ENCODE measurements at places on chromosomes 11 and 22.

GRCh38 chr11:134670247-134670782 is 258.3 kb upstream of the B3GAT1 start:
- no peak for DNase-seq

DNA sequence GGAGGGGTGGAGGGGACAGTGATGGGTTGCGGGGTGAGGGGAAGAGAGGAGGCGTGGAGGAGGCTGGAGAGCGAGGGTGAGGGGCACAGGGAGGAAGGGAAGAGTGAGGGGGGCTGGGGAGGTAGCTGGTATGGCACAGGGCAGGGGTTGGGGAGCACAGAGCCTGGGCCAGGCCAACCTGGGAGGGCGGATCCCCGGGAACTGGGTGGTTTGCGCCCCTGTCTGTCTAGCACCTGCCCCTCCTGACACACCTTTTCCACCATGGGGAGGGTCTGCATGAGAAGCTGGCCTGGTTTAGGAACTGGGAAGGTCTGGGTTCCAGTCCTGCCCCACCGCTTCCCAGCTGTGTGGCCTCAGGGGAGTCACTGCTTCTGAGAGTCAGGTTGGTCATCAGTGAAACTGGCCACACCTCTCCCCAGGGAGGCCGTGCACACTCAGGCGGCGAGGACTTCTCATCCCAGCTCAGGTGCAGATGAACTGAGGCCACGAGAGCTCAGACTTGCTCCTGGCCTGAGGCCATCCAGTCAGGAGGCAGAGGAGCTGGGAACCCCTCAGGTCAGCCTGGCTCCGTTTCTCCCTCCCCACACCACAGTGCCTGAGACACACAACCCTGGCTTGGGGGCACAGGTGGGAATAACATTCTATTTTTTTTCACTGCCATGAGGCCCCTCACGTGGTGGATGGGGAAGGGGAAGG is 95.6 kb downstream of the PHF21B start:
- no peak for DNase-seq

DNA sequence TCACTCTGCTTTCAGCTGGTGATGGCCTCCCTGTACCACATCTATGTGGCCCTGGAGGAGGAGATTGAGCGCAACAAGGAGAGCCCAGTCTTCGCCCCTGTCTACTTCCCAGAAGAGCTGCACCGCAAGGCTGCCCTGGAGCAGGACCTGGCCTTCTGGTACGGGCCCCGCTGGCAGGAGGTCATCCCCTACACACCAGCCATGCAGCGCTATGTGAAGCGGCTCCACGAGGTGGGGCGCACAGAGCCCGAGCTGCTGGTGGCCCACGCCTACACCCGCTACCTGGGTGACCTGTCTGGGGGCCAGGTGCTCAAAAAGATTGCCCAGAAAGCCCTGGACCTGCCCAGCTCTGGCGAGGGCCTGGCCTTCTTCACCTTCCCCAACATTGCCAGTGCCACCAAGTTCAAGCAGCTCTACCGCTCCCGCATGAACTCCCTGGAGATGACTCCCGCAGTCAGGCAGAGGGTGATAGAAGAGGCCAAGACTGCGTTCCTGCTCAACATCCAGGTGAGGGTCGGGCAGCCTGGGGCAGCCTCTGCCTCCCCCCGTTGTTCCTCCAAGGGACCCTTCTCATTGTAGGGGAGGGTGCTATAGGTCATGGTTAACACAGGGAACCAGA is 5.9 kb downstream of the HMOX1 start:
- no peak for DNase-seq

DNA sequence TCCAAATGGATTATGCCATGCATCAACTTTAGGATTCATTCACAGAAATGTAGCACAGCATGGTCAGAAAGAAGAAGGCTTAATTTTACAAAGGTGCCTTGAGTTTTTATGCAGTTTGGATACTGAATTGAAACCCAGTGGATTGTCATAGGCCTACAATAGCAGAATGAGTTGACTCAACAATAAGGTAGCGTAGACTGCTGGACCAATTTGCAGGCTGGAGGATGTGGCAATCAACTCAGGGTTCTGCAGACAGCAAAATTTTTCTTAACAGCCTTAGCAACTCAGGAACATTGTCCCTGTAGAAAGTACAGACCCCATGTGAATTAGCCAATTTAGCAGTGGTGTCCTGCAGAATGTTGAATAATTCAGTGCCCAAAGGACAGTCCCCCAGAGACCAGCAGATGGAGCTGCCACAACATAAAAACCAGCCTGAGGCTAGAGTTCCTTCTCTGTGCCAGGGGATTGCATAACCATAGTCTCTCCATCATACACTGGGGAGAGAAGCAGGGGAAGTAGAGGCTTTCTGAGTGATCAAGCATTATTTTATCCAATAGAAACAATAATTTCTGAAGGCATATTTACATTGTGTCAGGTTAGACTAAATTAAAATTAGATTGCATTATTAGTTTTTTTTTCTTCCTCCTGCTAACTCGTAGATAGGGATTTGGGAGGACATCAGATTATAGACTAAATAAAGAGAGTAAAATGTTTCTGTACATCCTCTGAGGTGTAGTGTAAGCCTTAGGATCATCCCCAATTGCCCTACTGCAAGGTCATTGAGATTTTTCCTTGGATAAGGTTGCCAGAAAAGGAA is 20.3 kb upstream of the MRPL17 start:
- DNase-seq: peak; percentile 21

DNA sequence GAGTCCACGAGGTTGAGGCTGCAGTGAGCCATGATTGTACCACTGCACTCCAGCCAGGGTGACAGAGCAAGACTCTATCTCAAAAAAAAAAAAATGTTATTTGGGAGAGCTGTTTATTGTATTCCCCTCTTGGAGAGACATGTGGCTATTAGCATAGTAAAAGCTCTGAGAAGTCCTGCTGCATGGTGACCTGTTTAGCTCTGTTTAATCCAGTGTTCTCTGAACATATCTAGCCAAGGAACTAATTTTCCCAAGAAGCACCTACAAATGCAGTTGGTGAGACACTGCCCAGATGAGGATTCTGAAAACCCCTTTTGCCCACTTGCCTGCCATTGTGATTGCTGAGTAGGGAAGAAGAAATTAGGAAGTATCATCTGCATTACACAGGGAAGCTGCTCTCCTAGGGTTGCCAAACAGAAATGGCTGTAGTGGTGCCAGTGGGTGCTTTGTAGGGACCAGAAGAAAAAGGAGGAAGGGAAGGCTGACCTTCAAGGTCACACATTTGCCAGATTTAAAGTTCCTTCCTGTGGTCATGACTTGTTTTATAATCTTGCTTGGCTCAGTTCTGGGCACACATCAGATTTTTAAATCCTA is 15.7 kb downstream of the TIMP3 start:
- no peak for DNase-seq

DNA sequence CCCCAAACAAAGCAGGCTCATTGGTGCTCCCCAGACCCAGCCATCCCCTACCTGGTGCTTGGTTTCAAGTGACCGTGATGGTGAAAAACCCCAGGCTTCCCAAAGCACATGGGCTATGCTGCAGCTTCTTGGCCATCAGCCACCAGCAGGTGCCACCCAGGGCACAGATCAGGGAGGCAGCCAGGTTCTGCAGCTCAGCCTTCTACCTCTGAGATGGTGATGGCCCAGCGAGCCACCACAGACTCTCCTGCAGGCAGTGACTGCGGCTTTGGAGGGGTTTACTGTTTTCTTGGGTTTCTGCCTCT is 70.0 kb upstream of the ALX4 start:
- DNase-seq: no peak

- DNase-seq: no peak
These were observed 66.9 kb downstream of the SPON1 start for GRCh38 chr11:14029440-14029839.

DNA sequence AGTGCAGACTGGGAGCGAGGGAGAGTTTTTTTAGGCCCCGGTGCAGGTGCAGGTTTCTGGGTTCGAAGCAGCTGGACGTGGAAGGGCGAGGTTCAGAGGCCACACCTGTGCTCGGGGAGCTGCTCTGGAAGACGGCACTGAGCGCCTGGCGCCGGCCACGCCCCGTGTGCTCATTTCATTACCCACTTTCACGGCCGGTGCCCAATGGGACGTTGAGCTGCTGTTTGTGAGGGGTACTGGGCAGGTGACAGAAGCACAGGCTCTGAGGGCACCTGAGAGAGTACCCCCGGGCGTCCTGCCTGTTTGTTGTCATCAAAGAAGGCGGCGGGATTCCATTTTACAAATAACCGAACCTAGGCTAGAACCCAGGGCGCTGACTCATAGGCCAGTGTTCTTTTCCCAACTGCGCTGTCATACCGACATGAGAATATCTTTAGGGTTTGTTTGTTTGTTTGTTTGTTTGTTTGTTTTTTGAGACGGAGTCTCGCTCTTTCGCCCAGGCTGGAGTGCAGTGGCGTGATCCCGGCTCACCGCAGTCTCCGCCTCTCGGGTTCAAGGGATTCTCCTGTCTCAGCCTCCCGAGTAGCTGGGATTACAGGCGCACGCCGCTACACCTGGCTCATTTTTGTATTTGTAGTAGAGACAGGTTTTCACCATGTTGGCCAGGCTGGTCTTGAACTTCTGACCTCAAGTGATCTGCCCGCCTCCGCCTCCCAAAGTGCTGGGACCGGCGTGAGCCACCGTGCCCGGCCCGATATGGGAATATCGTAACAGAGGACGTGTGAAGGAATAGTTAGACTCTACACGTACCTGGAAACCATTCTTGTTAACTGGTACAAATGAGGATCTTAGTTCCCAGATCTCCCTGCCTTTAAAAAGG is 16.6 kb upstream of the SPTBN2 start:
- DNase-seq: no peak

DNA sequence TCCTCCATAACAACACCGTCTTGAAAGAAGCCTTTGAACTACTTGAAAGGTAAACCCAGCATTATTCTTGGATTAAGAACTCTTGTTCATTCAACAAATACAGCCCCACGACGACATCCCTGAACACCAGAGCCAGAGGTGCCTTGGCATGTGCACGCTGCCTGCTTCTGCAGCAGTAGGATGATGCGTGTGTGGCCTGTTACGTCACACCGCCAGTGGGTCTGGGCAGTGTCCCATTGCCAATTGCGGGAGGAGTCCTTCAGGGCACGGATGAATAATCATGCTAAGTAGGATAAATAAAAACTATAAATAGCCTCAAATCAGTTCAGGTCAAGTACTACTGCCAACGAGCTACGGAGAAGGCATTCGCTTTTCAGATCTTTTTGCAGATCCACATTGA is 380.5 kb downstream of the SHANK2 start:
- peak; percentile 23 for DNase-seq

DNA sequence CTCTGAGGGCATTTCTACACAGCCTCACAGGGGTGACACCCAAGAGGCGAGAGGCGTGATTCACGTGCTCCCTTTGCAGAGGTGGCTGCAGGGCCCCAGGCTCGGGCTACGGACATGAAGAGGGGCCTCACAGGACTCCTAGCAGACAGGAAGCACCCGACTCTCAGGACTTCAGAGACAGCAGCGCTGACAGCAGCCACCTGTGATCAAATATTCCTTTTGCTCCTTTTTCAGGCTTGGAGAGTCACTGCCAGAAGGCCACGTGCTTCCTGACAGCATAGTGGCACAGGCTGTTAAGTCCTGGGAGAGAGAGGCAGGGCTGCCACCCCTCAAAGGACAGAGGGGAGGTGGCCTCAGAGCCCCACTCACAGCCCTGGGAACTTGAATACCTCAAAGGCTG is 348.9 kb downstream of the CADM1 start:
- DNase-seq: no peak

GRCh38 chr11:22346282-22346681 is 8.1 kb downstream of the SLC17A6 start:
- no peak for DNase-seq

DNA sequence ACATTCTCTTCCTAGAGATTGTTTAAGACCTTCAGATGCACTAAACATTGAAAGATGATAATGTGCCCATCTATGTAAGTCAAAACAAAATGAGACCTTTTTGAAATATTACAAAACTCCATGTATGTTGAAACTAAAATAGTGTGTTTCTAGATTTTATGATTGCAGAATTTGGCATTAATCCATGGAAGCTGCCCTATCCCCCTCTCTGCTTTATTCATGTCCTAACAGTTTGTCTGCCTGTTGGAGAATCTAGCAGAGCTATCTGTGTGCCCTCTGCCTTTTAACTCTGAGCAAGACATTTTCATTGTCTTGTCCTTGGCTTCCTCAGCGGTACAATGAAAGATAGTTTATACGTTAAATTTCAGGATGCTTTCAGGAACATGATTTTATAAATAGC is 105.5 kb downstream of the FAT3 start:
- no peak for DNase-seq
